ENCODE measurements at places on chromosomes 11 and 22.

DNA sequence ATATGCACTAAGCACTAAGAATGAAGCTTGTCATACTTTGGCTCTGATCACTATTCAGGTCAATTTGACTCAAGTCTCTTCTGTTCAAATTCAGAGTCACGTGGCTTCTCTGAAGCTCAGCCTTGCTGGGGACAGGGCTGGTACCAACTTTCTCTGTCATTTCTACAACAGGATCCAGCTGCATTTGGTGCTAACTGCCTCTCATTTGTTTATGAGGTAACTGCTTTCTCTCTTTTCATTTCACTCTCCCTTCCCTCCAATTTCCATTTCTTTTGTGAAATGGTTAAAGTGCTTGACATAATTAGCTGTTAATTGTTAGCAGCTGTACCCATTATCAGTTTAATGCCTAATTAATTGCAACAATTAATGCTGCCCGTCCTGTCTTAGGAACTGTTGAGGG lies 259.7 kb upstream of the PLET1 start:
- no peak for DNase-seq

DNA sequence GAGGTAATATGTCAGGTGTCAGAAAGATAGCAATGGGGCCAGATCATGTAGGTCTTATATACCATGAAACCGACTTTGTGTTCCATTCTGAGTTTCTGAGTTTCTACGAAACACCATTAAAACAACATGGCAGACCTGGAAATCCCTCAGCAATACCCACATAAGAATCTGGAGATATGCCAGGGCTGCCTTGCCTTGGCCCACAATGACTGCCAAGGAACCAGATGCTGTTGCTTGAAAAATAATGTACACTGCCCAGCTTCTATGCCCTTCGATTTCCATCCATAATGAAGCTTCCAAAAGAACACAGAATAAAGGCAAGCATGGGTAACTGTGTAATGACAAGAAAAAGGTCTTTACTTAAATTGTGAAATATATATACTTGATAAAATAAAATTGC lies 277.4 kb downstream of the SOX6 start:
- DNase-seq: no peak

DNA sequence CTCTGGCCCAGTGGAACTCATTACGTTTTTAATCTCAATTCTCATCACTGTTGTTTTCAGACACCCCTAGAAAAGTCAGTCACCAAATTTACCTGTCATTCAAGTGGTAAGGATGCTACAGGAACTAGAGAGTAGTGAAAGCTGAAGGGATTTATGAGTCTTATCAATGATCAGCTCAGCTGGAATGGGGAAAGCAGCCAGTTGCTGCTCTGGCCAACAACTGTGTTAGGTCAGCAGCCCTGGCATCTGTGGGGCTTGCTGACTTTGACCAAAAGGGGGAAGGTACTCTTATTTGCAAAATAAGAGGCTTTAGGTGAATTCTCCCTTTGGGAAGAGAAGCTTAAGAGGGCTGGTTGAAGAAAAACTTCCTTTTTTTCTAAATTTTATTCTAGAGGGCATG lies 76.2 kb upstream of the HORMAD2 start:
- no peak for DNase-seq

DNA sequence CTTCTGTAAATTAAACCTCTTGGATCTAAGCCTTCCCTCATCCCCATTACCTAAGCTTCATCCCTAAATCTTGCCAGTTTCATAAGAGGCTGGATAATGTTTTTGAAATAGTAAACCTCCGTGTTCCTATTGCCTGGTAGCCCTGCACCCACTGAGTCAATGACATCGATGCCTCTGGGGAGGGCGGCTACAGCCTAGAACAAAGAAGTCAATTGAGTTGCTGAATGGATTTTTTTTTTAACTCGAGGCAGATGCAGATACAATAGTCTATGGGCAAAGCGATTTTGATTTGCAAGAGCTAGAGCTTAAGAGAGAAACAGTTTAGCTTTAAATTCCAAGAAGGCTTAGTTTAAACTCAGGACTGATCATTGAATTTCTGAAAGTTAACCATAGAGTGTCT lies 121.3 kb downstream of the NECTIN1 start:
- DNase-seq: no peak

Data from activated T-cell treated with anti-CD3 and anti-CD28 coated beads, Interleukin-2, amount 50 U/mL, for 4 hours (primary cell).